DMS79 (cell line): ENCODE measurements at places on chromosomes 12 and 14.

DNA sequence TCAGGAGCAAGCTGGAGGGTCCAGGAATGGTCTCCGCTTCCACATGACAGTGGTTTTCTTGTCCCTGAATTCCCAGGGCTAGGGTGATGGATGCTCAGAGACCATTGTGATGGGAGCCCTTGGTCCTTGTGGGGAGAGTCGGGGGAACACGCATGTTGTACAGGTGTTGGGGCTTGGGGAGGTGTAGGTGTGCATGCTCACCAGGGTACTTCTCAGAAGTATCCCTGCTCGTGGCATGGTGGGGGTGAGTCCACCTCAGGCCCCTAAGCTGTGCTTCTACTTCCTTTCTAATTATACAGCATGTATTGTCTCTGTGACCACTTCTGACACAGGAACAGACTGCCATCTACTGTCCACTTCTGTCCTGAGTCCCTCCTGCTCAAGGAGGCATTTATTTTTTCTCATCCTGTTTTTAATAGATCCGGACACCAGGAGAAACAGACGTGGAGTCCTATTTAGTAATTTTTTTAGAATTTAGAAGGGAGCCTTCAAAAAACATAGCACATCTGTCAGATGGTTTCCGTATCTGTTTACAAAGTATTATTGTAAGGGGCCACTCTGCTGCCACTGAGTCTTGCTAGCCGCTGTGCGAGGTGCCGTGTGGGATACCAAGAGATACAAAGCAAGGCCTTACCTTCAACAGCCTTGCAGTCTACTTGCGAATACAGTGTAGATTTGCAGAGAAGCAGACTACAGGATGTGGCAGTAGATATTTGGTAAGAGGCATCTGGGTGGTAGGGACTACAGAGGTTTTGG is 10.5 kb downstream of the NTF3 start:
- DNase-seq: no peak

DNA sequence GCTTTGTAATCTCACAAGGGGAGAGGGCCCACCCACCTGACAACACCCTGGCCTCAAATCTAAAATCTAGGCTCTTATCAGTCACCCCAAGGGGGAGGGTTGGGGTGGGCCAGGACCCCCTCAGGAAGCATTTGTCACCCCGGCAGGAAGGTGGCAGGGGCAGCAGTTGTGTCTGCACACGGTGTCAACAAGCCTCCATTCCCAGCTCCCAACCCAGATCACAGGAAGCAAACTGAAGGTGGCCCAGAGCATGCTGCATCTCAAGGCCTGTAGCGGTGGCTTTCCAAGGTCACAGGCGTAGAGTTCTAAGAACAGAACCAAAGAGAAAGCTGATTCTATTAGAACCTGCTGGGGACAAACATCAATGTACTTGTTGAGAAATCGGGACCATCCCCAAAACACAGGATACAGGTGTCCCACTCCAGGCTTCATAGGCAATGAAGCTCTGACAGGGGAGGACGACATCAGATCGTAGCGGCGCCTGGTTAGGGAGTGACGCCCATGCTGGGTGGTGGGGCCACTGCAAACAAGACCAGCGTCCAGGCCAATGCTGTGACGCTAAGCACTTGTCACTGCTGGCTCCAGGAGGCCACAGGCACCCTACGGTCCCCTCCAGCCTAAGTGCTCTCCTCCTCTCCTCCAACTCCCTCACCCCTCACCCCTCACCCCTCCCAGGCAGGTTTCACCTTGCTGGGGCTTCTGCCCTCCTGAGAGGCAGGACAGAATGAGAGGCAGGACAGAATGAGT is 52.9 kb downstream of the CCDC88C start:
- no peak for DNase-seq

DNA sequence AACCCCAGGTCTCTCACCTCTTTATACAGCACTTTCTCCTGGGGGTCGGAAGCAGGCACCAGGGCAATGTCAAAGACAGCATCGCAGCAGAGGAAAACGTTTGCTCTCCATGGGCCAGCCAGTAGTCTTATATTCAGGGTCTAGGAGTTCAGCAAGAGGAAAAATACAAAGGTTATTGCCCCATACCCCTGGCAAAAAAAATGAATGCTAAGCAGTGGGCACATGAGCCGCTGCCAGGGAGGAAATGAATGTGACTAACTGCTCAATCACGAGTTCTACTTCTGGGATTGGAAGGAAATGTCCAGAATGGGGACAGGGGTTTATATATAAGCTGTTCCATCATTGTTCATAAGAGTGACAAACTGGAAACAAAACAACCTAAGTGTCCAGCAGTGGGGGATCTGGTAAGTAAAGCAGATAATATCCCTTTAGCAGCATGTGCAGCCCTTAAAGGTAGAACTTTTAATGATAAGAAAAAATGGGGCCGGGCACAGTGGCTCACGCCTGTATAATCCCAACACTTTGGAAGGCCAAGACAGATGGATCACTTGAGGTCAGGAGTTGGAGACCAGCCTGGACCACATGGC is 53.8 kb downstream of the PHETA1 start:
- DNase-seq: no peak

- DNase-seq: no peak
Observed at GRCh38 chr12:115956659-115957058, 320.8 kb downstream of the MED13L start.

DNA sequence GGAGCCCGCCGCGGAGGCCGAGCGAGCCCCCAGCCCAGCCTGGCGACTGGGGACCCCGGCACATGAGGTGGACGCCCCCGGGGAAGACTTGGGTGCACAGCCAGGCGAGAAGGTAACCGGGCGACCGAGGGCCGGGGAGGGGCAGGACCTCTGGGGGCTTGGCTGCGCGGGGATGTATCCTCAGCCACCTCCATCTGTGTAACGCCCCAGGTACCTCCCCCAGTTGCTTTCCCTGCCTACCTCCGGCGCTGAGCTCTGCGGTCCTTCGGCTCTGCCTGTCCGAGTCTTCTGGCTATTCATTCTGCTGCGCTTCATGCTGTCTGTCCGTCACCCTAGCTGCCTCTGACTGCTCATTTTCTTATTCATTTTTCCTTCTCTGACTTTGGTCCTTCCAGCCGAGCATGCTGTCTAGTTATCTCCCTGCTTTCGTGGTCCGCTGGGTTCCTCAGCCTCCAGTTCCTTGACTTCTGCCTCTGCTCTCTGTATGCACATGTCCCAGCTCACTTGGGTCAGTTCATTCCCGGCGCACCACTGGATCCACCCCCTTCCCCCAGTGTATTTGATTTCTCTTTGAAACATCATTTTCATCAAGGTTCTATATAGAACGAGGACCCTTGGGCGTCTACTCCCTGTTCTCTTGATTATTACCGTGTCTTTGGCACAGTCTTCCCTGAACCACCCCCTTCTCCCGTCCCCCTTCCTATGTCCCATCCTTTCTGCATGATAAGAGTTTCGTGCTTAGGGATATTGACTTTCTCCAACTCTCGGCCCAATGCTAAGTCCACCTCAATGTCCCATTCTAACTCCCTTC is 612 bp downstream of the PHC1 start:
- DNase-seq: no peak

DNA sequence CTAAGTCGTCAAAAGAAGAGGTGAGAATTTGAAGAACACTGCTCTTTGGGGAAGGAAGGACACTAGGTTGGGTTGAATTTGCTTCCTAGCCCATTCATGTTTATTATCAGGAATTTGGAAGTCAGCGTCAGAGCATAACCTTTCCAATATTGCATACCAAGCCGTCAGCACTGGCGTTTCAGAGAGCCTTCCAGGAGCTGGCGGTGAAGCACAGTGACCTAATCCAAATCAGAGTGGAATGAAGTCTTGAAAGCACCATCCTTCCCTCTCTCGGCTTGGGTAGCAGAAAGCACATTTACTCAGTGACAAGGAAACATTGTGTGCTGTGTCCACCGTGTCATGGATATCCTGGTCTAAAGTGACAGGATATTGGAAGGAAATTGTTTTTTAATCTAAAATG is 240.3 kb upstream of the PELI2 start:
- no peak for DNase-seq

DNA sequence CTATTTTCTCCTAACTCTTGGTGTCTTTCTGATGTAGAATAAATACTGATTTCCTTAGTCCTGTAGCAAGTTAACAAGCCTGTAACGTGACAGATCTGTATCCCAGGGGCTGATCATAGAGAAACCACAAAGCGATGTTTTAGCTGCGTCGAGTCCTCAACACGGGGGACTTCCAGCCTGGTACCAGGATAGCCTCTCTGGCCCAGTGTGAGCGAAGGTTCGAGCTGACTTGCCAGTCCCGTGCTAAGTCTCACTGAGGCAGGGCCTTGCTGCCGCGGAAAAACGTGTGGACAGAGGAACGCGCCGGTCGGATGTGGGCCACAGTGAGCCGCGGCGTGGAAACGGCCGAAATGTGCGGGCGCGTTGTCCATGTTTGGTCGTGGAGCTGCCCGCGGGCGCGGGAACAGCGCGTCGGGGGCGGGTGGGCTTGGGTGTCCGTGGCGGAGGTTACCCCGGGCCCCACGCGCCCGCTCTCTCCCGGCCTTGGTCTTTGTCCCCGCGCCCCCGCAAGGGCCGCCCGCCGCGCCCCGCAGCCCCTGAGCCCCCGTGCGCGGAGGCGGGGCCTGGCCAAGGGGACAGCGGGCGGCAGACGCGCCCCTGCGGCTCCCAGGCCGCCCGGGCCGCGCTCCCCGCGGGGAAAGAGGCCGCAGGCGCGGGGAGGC is 531 bp upstream of the EML1 start:
- DNase-seq: no peak

GRCh38 chr12:57242691-57243454 is 8.1 kb downstream of the STAC3 start:
- DNase-seq: peak; percentile 30

DNA sequence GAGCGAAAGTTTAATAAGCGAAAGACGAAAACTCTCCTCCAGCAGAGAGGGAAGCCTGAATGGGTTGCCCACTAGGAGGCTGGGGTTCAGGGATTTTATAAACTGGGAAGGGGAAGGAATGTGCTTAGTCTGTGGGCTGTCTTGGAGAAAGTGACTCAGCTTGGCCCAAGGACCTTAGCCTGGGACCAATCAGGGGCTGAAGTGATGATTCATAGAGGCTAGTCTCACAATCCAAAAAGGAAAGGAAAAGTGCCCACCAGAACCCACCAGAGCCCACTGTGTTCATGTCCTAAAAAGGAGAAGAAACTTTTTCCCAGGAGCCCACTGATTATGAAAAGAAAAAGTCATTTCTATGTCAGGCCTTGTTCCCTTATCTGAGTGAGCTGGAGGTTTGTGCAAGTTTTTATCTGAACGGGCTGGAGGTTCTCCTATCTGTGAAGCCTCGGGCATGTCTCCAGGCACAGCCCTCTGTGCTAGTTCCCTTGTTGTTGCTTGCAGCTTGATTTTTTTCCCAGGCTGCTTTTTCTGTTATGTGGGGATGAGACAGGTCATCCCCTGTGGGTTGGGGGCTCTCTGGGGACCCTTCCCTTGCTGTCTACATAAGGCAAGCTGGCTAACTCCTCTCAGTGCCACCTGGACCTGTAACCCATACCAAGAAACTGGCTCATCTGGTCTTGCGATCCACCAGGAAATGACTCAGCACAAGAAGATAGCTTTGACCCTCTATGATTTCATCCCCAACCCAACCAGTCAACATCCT is 8.3 kb upstream of the GOLGA5 start:
- DNase-seq: no peak

- DNase-seq: no peak
Observed at GRCh38 chr12:7609495-7609894, 56.2 kb downstream of the APOBEC1 start.

DNA sequence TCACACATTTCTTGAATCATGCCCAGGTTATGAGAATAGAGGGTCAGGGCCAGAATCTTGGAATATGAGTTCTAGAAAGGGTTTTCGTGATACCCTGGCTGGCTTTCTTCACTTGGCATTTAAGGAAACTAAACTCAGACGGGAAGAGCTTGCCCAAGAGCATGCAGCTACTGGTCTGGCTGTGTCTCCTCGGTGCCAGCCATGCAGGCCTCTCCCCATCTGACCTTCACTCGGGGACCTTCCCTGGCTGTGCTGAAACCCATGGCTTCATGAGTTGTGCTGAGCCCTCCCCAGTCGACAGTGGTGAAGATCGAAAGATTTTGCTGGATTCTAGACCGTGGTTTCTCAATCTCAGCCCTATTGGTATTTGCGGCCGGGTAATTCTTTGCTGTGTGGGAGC is 38.0 kb downstream of the FOXN3 start:
- no peak for DNase-seq

DNA sequence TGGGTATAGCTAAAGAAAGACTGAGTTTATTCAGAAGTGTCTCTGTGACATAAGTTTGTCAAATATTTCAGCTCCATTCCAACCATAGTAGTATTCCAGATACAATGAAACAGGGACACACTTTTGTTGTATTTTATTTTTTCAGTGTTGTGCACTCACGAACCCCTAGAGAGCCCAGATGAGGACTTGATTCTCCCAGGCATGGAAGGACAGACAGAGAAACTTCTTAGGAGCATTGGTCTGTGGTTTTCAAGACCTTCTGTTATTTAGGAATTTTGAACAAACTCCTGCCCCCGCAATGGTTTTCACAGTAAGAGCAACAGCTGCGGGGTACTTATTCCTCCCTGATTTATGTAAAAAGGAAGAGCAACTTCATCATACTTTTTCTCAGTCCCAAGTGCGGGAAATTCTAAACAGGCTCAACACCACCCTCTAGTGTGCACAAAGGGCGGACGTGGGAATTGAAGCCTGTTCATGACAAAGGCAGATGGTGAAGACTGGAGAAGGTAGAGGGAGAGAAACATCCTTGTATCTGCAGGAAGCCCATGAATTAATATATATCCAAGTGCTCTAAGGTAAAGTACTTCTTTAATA is 147.6 kb downstream of the PAH start:
- DNase-seq: no peak
